Brain (organoid and tissue), 16 donors: ENCODE measurements at places on chromosomes 6 and 20.
A peak's percentile ranks its signal among the peaks of the same experiment; 100 is the strongest.

DNA sequence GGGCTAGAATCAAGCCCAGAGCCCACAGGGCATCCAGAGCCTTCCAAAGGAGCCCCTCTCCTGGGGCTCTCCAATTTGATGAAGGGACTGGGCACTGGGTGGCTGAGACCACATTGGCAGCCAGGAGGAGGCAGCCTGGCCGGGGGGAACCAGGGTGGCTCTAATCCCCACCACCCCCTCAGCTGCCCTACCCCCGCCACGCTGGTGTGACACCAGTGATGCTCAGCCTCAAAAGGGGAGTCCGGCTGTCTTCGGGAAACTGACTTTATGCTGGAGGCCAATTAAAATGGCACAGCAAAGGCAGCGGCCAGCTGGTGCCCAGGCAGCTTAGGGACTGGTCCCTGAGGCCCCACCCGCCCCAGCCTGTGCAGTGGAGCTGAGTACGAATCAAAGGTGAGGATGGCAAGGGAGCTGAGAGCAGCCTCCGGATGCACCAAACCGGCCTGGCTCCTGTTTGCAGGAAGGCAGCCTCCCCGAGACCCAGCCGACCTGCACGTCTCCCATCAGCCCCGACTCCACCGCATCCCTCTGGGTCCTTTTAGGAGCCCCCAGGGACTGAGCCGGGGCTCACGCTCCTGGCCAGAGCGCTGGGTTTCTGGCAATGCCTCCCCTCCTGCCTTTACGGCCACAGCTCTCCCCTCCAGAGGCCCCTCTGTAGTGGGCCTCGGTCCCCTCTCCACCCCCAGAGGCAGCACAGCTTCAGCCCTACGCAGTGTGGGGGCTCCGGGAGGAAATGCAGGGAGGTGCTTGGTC, 28.5 kb downstream of the CHRNA4 start:
- DNase-seq: no peak

DNA sequence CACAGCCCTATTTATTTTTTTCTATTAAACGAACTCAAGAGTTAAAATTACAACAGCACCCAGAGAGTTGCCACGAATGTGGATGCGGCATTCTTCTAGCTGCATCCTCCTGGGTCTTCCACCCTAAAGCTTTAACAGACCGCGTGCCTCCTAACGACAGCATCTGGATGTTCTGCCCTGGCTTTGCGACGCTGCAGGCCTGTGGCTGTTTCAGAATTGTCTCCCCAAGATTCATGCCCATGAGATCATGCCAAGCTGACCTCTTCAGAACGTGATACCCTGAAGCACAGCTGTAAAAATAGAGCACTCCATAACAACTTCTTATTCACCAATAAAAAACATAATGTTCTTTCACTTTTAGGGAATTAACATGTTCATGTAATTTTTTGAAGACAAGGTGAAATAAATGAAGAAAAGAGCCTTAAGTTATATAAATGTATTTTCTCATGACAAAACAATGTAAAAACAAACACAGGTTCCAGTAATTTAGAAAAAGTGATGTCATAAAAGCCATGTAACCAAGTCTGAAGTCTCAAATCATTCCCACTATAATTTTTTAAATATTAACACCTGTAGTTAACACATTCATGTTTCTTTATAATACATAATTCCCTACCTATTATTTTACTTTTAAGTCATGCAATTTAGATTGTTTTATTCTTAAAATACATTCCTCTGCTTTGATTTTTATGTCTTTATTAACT, 26.5 kb downstream of the HIVEP2 start:
- DNase-seq: no peak

- no peak for DNase-seq
Measured at GRCh38 chr6:38846844-38847243, 131.7 kb downstream of the DNAH8 start.

- DNase-seq: no peak
Measured at GRCh38 chr6:5684320-5685053, 322.2 kb downstream of the NRN1 start.

- no peak for DNase-seq
Measured at GRCh38 chr6:39893286-39893685, 41.0 kb downstream of the MOCS1 start.

DNA sequence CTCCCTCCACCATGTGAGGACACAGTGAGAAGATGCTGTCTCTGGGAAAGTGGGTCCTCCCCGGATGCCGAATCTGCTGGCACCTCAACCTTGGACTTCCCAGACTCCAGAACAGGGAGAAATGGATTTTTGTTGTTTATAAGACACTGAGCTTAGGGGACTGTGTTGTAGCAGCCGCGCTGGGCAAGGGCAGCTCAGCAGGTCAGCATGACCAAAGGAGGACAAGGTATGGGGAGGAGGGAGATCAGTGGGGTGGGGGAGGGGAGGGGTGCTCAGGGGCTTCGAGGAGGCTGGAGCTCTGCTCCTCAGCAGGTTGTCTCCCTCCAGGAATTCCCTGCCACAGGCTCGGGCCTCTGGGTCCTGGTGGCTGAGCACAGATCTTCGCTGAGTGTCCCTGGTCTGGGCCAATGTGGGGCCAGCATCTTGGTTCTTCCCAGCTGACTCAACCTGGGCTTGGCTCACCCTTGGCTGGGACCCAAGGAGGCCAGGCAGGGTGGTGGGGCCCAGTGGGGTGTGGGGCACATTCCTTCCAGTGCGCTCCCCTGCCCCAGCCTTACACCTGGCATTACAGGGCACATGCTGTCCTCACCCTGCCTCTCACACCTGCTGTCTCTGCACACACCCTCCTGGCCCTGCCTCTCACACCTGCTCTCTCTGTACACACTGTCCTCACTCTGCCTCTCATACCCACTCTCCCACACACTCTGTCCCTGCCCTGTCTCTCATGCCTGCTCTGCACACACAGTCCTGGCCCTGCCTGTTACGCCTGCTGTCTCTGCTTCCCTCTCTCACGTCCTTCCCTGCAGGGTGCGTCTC, 107.3 kb downstream of the SYCP2 start:
- no peak for DNase-seq

GRCh38 chr20:20571068-20571780, 141.2 kb downstream of the RALGAPA2 start:
- no peak for DNase-seq

DNA sequence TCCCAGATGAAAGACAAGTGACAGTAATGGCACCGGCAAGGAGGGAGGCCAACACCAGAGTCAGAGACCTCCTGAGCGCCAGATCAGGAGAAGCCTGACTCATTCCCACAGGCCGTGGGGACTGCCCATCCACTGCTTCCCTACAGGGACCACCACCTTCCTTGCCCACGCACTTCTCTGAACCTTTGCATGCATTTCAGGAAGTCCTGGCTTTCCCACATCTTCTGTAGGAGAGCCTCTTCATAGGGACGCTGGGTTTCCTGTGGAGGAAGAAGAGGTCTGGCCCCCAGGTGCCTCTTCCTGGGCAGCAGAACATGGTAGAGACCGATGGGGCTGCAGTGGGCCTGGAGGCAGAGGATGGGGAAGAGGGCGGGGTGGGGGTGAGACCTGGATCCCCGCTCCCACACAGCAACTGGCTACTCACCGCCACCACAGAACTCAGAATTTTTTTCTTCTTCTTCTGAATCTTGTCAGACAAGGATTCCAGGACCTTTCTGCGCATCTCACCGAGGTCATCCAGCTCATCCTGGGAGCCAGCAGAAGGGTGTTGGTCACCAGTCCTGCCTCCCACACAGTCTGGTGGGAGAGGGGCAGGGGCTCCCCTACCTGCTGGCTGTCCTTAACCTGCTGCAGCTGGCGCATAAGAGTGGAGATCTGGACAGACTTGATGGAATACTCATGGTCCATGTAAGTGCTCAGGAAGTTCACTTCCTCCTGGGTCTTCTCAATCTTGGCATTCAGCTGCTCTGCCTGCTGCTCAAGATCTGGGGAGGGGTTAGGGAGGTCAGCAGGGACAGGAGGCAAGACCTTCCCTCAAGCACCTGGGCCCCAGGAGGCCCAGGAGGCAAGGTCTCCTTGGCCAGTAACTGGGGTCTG, 13.7 kb downstream of the C20orf96 start:
- no peak for DNase-seq

DNA sequence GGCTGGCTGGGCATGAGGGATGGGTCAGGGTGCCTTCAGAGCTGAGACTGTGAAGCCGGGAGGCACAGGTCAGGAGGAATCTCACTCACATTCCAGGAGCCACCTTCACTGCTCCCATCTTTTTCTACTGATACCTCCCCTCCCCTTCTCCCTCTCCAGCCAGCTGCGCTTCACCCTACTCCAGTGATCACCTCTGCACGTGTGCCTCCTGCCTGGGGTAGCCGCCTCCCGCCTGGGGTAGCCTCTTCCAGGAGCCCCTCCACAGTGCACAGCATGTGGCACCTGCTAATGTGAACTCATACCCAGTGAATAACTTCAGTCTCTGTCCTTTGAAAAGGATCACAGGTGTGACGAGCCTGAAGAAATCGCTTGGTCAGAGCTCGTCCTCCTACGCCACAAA, 232.6 kb downstream of the TMEM242 start:
- no peak for DNase-seq

DNA sequence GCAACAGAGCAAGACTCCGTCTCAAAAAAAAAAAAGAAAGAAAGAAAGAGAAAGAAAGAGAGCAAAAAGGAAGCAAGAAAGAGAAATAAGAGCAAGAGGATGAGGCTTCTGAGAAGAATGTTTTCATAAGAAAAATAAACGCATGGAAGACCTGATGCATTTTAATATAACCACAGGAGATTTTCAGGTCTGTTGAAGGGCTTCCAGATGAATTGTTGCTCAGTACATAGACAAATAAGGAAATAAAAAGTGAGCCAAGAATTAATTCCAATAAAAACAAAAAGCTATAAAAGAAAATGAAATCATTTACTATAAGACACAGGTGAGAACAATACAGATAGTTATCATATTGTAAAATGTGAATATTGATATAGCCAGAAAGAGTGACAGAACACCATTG, 43.5 kb downstream of the PERP start:
- DNase-seq: no peak

DNA sequence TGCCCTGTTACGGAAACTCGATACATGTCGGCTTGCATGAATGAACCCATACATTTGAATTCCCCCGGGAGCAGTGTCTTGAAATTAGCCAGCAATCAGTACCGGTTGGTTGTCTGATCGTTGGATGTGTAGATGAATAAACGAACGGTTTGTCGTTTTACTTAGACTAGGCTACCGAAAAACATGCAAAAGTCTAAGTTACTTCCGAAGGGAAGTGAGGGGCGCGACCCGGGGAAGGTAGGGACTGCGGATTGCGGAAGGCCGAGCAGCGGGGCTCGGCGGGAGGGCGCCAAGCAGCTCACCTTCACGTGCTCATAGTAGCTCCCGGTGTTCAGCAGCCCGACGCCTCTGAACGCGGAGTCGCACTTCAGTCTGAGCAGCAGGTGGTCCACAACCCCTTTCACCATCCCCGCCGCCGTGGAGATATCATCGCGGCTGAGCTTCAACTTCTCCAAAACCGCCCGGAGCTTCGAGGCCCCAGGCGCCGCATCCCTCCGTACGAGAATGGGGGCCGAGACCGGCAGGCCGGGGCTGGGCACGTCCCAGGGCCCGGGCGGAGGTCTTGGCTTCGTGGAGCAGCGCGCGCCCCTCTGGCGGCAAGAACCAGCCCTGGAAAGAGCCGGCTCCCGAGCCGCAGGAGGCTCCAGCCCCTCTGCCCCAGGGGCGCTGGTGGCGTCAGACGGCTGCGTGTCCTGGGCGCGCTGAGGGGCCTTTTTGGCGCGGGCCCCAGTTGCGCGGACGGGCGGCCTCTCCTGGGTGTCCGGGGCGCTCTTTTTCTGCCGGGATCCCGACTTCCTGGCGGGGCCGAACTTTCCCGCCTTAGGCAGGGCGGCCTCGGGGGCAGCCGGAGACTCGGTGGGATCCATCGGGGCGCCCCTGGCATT, 632 bp downstream of the CGAS start:
- DNase-seq: peak; percentile 43

DNA sequence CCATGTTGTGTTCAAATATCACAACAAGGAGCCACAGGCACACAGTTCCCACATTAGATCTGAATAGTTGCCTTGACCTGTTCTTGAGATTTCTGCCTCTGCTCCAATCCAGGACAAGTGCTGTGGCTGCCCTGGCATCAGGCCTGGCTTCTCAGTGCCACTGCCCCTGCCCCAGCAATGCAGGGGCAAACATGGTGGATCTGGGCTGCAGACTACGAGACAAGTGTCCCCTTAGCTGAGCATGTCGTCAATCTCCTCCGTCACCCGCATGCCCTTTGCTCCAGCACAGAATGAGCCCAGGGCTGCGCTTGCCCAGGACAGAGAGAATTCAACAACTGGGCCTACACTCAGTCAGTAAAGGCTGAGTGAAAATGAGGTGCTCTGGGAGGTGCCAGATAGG, 201.6 kb downstream of the SYNDIG1 start:
- DNase-seq: no peak

DNA sequence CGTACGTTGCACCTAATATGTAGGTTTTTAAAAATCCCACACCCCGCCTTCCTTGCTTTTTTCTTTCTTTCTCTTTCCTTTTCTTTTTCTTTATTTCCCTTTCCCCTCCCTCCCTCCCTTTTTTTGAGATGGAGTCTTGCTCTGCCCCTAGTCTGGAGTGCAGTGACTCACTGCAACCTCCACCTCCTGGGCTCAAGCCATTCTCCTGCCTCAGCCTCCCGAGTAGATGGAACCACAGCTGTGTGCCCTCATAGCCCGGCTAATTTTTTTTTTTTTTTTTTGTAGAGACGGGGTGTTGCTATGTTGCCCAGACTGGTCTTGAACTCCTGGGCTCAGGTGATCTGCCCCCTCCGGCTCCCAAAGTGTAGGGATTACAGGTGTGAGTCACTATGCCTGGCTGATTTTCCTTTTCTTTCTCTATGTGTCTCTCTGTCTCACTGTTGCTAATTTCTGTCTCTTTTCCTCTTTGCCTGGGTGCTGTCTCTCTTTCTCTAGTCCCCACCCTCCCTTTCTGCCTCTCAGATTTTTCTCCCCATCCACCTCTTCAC, 61.2 kb downstream of the SRC start:
- DNase-seq: no peak

GRCh38 chr6:63492476-63492875, 79.8 kb upstream of the LOC128125822 start:
- DNase-seq: peak; percentile 10

GRCh38 chr6:38025451-38025850, 205.9 kb downstream of the ZFAND3 start:
- no peak for DNase-seq

DNA sequence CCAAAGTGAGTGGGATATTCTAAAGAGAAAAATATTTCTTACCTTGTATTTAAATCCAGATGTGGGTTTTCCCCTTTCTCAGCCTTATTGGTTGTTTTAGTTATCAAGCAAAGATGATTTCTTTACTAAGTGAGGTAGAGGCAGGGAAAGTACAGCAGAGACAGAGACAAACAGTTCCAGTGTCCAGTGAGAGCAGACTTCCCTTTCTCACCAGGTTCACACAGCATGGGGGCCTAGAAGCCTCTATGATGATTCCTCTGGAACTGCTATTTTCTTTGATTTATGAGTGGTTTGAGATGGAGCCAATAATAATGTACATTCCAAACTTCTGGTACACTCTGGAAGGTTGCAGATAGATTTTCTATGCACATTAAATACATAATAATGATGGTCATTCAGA, 234.0 kb upstream of the MARCKS start:
- no peak for DNase-seq

- DNase-seq: no peak
Measured at GRCh38 chr20:4550740-4551139, 171.0 kb upstream of the PRND start.
